ENCODE measurements at places on chromosomes 7 and 10.

- DNase-seq: no peak
Observed at GRCh38 chr10:16746856-16747255, 70.4 kb downstream of the RSU1 start.

DNA sequence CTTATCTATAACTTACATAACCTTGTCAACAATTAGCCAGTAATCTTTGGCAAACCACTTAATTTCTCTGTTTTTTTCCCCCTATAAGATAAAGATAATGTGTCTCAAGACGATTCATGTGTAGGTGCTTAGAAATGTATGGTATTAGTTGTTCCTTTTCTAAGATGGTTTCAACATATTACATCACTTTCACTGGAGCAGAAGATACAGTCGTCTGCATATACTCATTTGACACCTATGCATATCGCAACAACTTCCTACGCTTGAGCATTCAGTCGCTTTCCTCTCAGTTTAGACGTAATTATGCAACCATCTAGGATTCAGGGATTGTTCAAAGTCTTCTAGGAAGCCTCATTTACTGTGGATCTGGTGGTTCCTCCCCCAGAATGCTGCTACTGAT, 396.7 kb downstream of the PHTF2 start:
- no peak for DNase-seq

GRCh38 chr7:139417478-139417877, 57.8 kb downstream of the LUC7L2 start:
- DNase-seq: no peak

- no peak for DNase-seq
Observed at GRCh38 chr7:155773531-155773930, 38.7 kb downstream of the SHH start.

GRCh38 chr7:152312316-152312715, 123.5 kb downstream of the KMT2C start:
- DNase-seq: no peak
